ENCODE measurements at places on chromosomes 2 and 18.

DNA sequence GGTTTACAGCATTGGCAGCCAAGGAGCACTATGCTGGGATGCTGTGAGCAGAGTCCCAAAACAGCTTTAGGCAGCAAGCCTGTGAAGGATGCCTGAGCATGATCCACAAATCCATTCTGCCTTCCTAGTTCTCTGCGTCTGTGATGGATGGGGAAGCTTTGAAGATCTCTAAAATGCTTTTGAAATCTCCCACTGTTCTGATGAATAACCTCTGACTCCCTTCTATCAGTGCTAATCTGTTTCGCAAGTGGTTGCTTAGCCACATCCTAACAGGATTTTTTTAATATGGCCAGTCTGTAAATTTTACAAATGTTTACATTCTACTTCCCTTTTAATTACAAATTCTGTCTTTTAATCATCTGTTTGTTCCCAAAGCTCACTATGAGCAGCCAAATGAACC is 319.2 kb downstream of the GULP1 start:
- DNase-seq: no peak

DNA sequence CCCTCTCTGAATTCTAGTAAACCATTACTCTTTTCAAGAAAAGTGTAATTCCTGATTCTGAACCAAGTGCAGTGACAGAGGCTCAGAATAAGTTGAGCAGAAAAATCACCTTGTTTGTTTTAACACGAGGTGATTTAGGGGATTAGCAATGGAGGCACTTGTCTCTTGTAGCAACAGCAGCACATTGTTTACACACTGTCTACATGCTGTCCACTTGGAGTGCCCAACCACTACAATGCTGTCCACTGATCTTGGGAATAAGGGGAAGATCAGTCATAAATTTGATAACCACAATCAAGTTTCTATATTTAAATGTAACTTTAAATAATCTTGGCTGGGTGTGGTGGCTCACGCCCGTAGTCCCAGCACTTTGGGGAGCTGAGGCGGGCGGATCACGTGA is 13.9 kb upstream of the RMND5A start:
- DNase-seq: no peak

DNA sequence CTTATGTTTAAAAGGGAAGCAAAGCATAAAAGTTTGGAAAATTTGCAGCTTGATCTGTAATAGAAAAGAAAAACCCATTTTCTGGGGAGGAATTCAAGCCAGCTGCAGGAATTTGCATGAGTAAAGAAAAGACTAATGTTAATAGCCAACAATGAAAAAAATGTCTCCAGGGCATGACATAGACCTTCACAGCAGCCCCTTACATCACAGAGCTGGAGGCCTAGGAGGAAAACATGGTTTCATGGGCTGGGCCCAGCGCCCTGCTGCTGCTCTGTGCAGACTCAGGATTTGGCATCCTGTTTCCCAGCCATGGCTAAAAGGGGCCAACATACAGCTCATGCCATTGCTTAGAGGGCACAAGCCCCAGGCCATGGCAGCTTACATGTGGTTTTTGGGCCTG is 411.6 kb upstream of the MC4R start:
- no peak for DNase-seq

GRCh38 chr2:199581935-199582360 is 124.2 kb upstream of the SATB2 start:
- DNase-seq: no peak

DNA sequence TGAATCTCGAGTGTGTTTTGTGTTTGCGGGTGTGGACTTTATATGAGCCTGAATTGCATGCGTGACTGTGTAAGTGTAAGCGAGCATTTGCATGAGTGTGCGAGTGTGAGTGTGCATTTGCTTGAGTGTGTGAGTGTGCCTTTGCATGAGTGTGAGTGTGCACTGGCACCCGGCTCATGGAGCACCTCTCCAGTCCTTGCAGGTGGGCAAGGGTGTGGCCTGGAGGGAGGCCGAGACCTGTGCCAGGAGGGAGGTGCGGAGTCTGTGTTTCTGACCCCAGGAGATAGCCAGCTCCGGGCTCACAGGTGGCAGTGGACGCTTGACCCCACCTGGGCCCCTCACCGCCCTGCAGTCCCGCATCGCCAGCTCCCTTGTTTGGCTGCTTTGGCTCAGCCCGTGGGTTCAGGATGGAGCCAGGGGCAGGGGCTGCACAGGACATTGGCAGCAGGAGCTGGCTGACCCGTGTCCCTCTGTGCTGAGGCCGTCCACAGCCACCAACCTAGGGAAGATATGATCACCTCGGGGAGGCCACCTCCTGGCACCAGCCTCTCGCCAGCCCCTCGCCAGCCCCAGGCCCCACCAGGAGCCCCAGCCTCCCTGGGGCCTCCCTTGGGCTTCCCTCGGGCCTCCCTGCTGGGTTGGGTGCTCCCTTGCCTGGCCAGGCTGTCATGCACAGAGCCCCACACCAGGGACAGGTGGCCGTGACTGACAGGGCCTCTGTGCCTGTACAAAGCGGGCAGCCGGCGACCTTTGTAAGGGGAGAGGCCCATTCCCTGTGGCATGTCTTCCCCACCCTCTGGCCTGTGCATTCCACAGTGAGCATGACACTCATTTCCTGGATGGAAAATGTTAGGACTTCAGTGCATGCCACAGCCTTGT is 81.6 kb downstream of the PTGR3 start:
- DNase-seq: no peak

DNA sequence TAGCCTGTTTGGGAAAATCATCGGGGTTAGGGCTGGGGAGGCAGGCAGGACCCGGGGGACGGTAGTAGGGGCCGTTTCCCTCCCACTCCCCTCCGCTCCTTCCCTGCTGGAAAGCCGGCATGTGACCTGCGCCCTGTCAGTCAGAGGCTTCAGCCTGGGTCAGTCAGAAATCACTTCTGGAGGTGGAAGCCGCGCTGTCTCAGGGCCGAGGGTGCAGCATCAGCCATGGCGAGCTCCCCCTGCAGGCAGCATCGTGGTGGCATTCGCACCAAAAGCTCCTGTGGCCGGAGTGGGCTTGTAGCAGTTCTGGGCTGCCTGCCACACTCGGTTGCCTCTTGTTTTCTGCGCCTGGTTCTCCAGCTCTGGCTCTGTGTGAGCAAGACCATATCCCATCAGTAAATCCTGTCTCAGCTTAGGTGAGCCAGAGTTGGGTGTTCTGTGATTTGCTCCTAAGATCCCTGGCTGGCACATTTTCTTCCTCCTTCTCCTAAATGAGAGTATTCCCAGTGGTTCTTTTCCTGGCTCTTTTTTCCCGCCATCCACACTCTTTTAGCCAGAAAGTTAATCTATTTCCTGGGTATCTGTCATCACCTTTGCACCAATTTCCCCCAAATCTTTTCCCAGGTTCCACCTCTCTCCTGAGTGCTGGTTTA is 123.9 kb upstream of the CD302 start:
- peak; percentile 22 for DNase-seq

DNA sequence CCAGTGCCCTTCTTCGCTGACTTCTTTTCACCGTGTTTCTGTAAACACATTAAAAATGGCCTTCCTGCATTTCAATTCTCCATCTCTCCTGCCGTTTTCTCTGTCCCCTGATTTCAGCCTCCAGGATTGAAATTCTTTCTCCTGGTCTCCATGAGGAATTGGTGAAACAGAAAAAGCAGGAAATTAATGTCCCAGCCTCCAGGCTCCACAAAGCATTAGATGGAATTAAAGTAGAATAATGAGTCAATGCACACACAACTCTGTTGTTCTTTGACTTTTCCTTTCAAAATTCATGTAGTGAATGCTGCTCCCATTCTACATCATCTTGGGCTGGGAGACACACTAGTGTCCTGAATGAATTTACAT is 209.5 kb downstream of the KLHL29 start:
- DNase-seq: no peak

- no peak for DNase-seq
Measured at GRCh38 chr2:100126201-100126600, 16.2 kb downstream of the AFF3 start.

DNA sequence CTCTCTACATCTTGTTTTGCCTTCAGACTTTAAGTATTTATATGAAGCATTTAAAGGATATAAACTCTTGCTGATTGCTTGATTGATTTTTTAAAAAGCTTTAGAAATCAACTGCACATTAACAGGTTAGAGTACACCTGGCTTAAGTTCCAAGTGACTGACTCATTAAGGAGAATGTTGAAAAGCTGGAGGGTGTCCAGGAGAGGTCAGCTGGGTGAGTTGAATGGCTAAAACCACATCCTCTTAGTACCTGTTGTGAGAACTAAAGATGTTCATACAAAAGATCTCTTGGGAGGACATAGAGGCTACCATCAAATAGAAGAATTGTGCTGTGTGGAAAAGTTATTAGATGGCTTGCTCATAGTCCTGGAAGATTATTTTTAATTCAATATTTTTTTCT is 206.8 kb downstream of the TXNL1 start:
- DNase-seq: no peak

DNA sequence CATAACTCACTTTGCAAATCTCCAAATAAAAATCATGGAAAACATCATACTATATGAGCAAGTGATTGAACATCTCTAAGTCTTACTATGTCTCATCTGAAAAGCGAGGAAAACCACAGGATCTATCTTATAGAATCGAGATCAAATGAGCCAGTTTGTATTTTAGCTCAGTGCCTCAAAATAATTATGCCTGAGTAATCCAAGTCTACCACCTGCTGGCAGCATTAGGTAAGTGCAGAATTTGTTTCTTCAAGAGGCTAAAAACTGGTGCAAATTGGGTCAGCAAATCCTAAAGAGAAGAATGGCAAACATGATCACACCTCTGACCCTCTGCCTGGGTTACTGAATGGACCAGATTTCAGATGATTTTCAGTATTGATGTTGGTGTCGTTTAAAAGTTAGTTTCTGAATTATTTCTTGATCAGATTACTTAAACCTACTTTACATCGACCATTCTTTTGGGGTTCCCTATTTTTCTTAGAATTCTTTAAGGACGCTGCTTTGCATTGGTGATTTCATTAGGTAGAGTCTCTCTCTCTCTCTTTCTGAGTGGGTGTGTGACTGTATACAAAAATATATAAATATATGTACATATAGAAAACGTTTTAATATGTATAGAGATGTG is 12.7 kb upstream of the FHOD3 start:
- peak; percentile 39 for DNase-seq

Measured in NCI-H1930 (cell line).